CD4-positive, alpha-beta T cell treated with Interleukin-21 for 1 hour (primary cell): ENCODE measurements at places on chromosomes 4 and X.

GRCh38 chr4:120005076-120005475 lies 61.6 kb downstream of the MAD2L1 start:
- DNase-seq = no peak

GRCh38 chrX:101957174-101957573 lies 25.3 kb upstream of the ZMAT1 start:
- DNase-seq = no peak

GRCh38 chr4:189291939-189292338 lies 648.7 kb upstream of the FRG1 start:
- DNase-seq = no peak

DNA sequence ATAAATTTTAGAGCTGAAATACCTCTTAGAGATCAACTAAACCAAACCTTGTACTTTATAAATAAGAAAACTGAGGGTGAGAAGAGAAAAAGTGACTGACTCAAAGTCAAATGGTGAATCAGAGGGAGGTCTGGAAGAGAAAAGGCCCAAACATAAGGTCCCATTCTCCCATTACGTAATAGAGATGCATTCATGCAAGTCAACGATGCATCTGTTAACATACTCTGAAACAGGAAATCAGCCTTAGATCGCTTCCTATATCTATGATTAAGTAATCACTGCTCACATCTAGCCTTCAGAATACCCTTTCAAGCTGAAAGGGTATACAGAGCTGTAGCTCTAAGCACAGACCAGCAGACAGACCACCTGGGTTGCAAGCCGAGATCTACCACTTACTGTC lies 6.5 kb downstream of the RNF150 start:
- no peak for DNase-seq

GRCh38 chr4:25112995-25113380 lies 47.3 kb downstream of the SEPSECS start:
- DNase-seq = no peak

DNA sequence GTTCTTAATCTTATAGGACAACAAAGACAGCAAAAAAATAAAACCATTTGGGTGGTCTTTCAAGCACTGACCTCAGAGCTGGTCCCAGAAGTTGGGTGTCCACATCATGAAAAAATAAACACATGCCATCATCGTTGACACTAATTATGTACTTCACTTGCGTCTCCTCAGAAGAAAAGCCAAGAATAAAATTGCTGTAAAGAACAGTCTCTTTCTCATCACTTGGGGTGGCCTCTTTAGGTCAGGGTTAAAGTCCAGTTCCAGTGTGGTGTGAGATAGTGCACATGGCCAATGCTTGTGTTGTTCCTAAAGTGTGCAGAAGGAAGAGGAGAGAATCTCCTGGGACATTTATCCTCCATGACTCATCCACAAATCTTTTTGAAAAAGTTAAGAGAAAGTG lies 49.5 kb upstream of the IBSP start:
- no peak for DNase-seq

DNA sequence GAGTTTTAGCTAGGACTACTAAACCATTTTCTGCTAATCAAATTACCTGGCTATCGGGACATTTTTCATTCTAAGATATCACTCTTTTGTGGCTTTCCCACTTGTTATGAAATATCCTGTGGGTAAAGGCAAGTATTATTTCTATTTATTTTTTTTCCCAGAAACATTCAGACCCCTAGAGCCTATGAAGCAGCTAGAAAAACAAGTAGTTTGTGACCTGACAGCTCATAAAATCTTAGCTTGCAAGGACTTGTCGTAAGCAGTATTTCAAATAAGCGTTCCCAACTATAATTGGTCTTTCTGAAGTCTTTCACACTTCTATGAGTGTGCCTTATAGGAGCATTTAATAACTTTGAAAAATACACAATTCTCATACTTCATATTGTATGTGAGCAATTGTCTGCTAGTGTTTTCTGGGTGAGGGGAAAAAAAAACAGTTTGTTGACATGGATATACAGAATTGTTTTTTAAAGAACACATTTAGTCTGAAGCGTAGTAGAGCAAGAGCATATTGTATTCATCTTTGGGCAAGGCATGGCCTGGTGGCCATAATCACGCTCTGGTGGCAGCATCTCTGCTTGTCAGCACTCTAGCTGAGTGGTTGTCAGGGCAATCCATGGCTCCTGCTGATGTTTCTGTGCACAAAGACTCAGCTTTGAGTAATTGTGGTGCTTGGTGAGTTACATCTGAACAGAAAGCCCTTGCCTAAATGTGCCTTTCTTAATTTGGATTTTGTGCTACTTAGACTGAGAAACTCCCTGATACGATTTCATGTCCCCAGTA lies 2.6 kb downstream of the MCUB start:
- no peak for DNase-seq

DNA sequence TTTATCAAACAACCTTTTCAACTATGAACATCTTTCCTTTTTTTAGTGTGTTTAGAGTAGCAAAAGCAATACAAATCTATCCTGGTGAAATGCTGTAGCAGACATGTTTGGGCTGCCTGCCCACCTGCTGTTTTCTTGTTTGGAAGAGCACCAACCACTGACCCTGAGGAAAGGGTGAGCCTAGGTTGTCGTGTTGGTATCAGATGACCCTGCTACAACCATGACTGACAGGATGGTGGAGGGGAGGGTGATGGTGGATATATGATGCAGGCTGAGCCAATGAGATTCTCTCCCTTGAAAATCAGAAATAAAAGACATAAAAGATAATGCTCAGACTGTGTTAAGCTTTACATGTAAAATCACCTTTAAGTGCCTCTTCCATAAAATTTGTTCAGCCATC lies 201.2 kb downstream of the NPNT start:
- no peak for DNase-seq

GRCh38 chrX:39418254-39418704 lies 617.0 kb downstream of the MID1IP1 start:
- no peak for DNase-seq

DNA sequence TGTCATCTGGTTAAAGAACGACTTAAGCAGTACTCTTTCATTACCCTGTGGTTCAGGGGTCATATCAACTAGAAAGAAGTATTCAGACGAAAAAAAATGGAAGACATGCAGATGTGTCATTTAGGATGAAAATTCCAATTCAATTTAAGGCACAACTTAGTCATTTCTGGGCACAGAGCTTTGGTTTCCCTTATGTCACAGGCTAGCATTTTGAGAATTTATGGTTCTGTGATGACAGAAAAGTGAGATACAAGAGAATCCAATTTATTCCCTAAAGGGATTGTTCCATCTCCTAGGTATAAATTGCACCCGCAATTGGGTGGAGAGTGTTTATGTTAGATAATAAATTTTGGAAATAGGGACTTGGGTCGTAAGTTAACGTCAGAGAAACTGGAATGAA lies 306.6 kb downstream of the STK32B start:
- DNase-seq = no peak

GRCh38 chr4:139374251-139374650 lies 72.0 kb upstream of the NDUFC1 start:
- no peak for DNase-seq

GRCh38 chr4:163343604-163344146 lies at the start of gene NPY5R:
TSS of gene NPY5R (plus strand) at chr4:163343892. CDS start at chr4:163350274, 6,382 bp downstream.
- no peak for DNase-seq

GRCh38 chrX:47174846-47175587 lies 18.6 kb upstream of the UBA1 start:
- DNase-seq = no peak

GRCh38 chr4:48858130-48858529 lies 27.2 kb downstream of the OCIAD1 start:
- no peak for DNase-seq

DNA sequence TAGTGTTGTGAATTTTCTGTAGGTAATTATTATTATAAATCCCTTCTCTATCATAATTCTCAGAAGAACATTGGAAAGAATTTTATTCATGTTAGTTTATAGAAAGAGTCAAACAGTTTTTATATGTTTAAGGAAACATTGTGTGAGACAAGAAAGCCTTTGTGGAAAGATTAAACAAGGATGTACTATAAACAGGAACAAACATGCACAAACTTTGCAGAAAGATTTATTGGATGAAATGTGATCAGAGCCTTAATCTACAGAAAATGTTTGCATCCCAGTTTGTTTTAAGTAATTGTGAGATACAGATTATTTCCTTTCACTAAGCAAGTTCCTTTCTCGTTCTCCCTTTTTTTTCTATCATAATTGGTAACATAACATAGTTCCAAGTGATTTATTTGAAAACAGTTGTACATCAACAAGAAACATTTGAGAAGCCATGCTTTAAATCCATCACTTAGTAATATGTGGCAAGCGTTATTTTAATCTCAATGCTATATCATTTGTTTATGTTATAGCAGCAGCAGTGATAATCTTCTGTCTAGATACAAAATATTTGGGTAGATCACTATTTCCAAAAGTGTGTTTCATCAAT lies 129.4 kb downstream of the SLC4A4 start:
- no peak for DNase-seq

GRCh38 chr4:185033950-185034349 lies 15.7 kb downstream of the HELT start:
- DNase-seq = no peak

DNA sequence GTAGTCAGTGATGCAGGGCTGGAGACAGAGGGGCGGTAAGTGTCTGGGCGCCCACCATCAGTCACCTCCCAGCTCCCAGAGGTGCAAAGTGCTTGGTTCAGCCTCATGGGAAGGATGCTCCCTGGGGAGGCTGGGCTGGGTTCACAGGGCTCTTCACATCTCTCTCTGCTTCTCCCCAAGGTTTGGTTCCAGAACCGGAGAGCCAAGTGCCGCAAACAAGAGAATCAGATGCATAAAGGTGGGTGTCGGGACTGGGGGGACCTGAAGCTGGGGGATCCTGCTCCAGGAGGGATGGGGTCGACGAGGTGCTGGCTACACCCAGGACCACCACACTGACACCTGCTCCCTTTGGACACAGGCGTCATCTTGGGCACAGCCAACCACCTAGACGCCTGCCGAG lies 10.1 kb downstream of the SHOX start:
- DNase-seq = no peak

DNA sequence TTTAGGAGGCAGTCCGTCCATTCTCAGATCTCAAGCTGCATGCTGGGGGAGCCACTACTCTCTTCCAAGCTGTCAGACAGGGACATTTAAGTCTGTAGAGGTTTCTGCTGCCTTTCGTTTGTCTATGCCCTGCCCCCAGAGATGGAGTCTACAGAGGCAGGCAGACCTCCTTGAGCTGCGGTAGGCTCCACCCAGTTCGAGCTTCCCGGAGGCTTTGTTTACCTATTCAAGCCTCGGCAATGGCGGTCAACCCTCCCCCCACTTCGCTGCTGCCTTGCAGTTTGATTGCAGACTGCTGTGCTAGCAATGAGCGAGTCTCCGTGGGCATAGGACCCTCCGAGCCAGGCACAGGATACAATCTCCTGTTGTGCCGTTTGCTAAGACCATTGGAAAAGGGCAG lies 10.7 kb upstream of the ADH5 start:
- DNase-seq = no peak

GRCh38 chrX:65671966-65672365 lies 4.5 kb downstream of the MSN start:
- no peak for DNase-seq

- DNase-seq = no peak
These were observed 110.7 kb downstream of the ARAP2 start for GRCh38 chr4:36133658-36134057.

DNA sequence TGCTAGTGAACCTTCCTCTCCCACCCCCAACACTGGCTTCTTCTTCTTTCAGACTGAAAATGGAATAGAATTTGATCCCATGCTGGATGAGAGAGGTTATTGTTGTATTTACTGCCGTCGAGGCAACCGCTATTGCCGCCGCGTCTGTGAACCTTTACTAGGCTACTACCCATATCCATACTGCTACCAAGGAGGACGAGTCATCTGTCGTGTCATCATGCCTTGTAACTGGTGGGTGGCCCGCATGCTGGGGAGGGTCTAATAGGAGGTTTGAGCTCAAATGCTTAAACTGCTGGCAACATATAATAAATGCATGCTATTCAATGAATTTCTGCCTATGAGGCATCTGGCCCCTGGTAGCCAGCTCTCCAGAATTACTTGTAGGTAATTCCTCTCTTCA lies 14.7 kb downstream of the TNMD start:
- DNase-seq = no peak
